SK-N-SH (cell line): ENCODE measurements at places on chromosomes 2 and 18. TPM values are rescaled to one million over a fixed set of nuclear protein-coding genes. Genes with fewer than 3 reads are reported as not detected.
A peak's percentile ranks its signal among the peaks of the same experiment; 100 is the strongest.

The AGAP1 gene
- 8.8 and 9.4 TPM in 2 replicates for polyA plus RNA-seq

GRCh38 chr2:203934711-203935438 lies 1.7 kb upstream of the ICOS start:
- DNase-seq, result no peak

DNA sequence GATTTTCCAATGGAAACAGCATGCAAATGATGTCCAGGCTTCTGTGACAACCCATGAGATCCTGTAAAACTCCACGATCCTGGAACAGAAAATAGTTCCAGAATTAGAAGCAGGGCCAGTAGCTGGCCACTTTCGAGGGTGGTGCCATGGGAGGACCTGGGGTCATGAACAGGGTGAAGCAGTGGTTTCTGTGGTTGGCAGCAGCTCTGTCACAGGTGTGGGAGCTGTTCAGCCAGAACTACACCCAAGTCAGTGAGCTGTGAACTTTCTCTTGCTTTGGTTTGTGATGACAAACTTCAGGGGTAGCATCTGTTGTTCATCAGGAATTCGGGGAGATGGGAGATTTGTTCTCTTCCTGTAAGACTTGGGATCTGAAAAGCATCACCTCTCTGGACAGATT lies 314.4 kb upstream of the NT5C1B start:
- no peak for DNase-seq

DNA sequence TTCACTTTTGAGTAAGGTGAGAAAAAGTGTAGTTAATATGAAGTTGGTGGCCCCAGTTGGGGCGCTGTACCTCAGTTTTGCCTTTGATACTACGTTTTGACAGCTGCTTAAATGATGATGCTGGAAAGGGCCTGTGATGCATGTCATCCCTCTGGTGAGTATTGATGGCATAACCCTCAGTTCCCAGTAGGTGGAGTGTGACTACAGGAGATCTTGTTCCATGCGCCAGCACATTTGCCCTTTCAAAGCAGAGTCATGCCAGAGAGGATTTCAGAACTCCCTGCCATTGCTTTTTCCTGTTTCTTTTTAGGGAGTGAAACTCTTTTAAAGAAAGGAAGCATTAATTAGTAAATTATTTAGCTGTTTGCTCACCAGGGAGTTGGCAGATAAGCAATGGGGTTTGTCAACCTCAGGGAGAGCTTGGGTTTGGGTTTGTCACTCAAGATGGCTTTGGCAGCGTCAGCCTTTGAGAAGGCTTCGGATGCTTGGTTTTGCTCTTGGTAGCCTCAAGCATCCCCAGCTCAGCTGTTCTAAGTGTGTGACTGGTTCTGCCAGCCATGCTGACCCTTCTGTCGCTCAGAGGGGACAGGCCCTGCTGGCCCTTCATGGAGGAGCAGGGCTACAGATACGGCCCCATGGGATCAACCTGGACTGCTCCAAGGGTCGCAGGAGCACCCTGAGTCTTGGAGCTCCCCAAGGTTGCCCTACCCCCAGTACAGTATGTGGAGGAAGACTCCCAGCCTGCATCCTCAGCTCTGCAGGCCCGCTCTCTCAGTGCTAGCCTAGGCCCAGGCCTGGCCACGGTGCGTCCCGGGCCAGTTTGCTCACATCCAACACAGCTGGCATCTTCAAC lies 29.1 kb downstream of the ARMC9 start:
- DNase-seq, result peak; percentile 85

DNA sequence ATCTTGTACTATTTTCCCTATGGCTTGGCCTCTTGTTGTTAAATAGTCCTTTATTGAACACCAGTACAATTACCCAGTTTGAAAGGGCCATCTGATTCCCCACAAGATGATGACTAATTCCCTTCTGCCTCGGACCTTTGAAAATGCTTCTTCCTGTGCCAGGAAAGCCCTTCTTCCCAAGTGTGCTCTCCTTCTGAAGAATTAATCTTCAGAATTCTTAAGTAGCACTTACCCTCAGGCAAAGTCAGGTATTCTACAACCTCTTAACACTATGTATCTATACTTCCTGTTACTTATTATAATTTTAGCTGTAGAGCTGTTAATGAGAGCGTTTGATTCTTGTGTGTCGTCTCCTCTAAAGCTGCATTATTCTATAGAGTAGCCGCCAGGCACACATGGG lies 28.6 kb upstream of the MEX3C start:
- no peak for DNase-seq

- DNase-seq, result peak; percentile 12
These were observed 1072.4 kb downstream of the RPIA start for GRCh38 chr2:89763581-89764485.

DNA sequence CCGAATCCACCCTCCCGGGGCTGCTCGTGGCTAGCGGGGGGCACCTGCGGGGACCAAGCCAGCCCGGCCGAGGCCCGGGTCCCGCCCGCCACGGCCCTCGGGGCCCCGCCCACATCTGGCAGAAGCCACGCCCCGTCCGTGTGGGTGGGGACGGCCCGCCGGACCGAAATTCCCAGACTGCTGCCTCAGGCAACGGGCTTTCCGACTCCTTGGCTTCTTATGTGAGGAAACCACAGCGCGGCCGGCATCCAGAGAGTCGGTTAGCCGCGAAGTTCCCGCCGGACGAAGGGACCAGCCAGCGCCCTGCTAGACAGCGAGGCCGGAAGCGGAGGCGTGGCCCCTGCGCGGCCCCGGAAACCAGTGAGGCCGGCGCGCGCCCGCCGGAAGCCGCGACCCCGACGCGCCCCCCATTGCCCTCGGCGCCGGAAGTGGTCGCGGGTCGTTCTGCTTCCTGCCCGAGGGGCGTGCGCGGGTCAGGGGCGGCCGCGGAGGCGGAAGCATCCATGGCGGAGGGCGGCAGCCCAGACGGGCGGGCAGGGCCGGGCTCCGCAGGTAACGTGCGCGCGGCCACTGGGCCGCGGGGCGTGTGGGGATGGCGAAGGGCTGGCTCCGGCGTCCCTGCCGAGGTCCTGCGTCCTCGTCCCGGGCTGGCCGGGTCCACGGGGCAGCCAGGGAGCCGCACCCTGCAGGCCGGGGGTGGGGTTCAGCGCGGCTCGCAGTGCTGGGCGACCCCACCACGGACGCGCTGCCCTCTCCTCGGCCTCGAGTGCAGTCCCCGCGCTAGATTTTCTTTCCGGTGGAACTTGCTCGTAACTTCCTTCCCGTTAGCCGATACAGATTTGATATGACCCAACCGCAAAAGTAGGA lies at the start of gene ASB1:
ASB1 (plus strand) TSS at position 360 of the 867 bp plus-strand sequence; CDS start at position 504, 144 bp downstream.
- DNase-seq, result peak; percentile 97

GRCh38 chr2:232998666-232998985 lies 14.4 kb downstream of the NGEF start:
- no peak for DNase-seq

- DNase-seq, result no peak
These were observed 11.6 kb upstream of the DNER start for GRCh38 chr2:229725716-229726574.

- DNase-seq, result peak; percentile 54
These were observed 65.9 kb downstream of the KCNF1 start for GRCh38 chr2:10977621-10978020.

DNA sequence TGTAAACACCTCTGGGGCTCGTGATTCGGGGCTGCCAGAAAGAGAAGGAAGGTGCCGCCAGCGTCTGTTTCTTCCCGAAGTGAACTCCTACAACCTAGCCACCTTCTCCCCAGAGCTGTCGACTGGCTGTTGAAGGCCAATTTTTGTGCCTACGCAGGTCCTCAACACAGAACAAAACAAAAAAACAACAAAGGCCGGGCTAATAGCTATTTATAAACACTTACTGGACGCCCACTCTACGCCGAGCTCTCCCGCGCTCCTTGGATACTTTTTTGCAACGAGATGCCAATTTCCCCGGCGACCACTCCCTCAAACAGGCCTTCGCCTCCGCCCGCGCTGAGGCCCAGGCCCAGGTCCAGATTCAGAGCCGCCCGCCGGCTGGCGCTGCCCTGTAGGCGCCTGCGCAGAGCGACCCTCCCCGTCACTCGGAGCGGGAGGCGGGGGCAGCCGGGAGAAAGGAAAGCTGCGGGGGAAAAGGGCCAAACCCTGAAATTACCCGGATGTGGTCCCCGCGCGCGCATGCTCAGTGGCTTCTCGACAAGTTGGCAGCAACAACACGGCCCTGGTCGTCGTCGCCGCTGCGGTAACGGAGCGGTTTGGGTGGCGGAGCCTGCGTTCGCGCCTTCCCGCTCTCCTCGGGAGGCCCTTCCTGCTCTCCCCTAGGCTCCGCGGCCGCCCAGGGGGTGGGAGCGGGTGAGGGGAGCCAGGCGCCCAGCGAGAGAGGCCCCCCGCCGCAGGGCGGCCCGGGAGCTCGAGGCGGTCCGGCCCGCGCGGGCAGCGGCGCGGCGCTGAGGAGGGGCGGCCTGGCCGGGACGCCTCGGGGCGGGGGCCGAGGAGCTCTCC lies at the start of gene SMAD4:
SMAD4 (plus strand) TSS at position 520 of the 843 bp plus-strand sequence. CDS start 16,834 bp downstream, outside the sequence.
- peak; percentile 98 for DNase-seq

GRCh38 chr2:219886615-219887014 lies 259.2 kb downstream of the SLC4A3 start:
- DNase-seq, result no peak

- DNase-seq, result no peak
These were observed 44.6 kb downstream of the SCN7A start for GRCh38 chr2:166449439-166449838.
